Bronchial epithelial cell (primary cell): ENCODE measurements at places on chromosomes 13 and 19. TPM values are rescaled to one million over a fixed set of nuclear protein-coding genes. Genes with fewer than 3 reads are reported as not detected.
A peak's percentile ranks its signal among the peaks of the same experiment; 100 is the strongest.

ZNF681 gene
- 1.1 and 1.2 TPM in 2 replicates for total RNA-seq

GPR183 gene
- total RNA-seq: 0.13 TPM in 1 of 2 replicates, not detected in the other

ACER1 gene
- not detected in 2 replicates for total RNA-seq

GRCh38 chr19:45218911-45219743 is 26.1 kb downstream of the EXOC3L2 start:
- no peak for DNase-seq

- DNase-seq: no peak
Measured at GRCh38 chr19:10924597-10924996, 3.8 kb downstream of the YIPF2 start.

DNA sequence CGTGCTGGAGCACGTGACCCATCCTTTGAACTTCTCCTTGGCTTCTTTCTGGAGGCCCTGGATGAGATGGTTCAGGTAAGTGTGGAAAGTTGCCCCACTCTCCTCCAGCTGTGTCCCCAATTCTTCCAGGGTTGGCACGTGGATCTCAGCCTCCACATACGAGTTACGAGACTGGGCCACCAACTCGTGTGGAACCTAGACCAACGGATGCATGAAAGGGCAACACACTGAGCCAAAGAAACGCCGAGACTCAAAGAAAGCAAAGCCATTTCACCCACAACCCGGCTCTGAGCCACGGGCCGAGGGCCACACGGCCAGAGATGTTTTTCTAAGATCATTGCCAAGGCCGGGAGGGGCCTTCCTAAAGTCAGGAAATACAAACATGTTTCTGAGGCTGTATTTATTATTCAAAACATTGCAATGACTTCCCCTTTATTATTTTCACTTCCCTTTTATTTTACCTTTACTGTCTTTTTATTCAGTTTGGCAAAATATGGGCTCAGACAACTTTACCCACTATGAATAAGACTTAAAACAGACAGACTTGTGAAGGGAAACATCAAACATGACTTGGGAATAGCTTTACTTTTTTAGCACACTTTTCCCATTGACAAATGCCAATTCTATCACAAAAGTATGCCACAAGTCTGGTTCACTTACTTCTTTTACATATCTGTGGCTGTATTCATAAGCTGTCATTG is 94.6 kb downstream of the KL start:
- no peak for DNase-seq

GRCh38 chr19:45059258-45059965 is 16.9 kb downstream of the ZNF296 start:
- peak; percentile 73 for DNase-seq
